HepG2 (cell line): ENCODE measurements at places on chromosomes 4 and X. TPM values are rescaled to one million over a fixed set of nuclear protein-coding genes. Genes with fewer than 3 reads are reported as not detected.

- H3K27ac ChIP-seq: no peak overlapping the region
- H3K4me3 ChIP-seq: no peak overlapping the region
- no peaks in the 10 kb centered on the region for H3K4me1 ChIP-seq
- DNase-seq: no peak
- no peaks in the 10 kb centered on the region for H3K36me3 ChIP-seq
These were observed 23.8 kb downstream of the SHROOM3 start for GRCh38 chr4:76458825-76459224.

The CSAG3 gene
- not detected in 2 replicates for total RNA-seq

DNA sequence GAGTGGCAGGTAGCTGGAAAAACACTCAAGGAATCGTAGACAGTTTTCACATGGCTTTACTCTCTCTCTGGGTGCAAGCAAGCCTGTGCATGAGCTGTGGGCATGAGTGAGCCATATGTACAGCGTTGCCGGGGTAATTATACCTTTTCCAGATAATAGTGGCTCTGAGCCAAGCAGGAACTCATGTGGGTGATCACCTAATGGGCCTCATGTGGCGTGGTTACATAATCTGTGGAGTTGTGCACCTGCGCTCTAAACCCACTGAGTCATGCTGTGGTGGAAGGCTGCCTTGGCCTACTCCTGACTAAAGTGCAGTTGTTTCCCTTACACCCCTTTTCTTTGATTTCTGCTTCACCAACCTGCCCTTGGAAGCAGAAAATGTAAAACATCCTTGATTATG lies 1564.5 kb upstream of the PCDH10 start:
- H3K4me3 ChIP-seq: no peak overlapping the region
- no peak overlapping the region for H3K27ac ChIP-seq
- H3K27me3 ChIP-seq: no peaks in the 10 kb centered on the region
- no peaks in the 10 kb centered on the region for H3K4me1 ChIP-seq
- no peak for DNase-seq

The SLC49A3 gene
- 0.07 TPM in 1 of 2 replicates, not detected in the other for total RNA-seq
